Activated T-helper 1 cell treated with Interleukin-2 at 50 U/mL for 16 hours (primary cell): ENCODE measurements at places on chromosomes 1 and 21.

- DNase-seq, result no peak
Measured at GRCh38 chr1:27377760-27378495, 3.3 kb upstream of the FCN3 start.

DNA sequence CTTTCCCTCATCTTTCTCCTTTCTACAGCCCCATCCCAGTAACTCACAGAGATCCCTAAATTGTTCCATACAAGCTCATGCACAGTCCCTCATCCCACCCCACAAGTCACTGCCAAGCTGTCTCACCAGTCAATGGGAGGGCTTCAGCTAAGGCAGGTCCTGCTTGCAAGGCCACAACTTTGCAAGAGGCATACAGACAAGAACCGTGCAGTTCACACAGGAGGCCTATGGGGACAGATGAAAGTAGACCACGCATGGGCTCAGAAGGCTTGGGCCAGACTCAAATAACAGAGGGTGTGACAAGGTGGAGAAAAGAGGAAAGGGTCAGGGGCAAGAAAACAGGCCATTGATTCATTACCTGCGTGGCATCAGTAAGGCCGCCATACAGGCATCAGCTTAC, 15.1 kb downstream of the RGS8 start:
- no peak for DNase-seq

- no peak for DNase-seq
Measured at GRCh38 chr21:14284481-14284880, 68.5 kb downstream of the RBM11 start.

GRCh38 chr21:35342440-35342839, 293.3 kb upstream of the RUNX1 start:
- DNase-seq, result no peak

DNA sequence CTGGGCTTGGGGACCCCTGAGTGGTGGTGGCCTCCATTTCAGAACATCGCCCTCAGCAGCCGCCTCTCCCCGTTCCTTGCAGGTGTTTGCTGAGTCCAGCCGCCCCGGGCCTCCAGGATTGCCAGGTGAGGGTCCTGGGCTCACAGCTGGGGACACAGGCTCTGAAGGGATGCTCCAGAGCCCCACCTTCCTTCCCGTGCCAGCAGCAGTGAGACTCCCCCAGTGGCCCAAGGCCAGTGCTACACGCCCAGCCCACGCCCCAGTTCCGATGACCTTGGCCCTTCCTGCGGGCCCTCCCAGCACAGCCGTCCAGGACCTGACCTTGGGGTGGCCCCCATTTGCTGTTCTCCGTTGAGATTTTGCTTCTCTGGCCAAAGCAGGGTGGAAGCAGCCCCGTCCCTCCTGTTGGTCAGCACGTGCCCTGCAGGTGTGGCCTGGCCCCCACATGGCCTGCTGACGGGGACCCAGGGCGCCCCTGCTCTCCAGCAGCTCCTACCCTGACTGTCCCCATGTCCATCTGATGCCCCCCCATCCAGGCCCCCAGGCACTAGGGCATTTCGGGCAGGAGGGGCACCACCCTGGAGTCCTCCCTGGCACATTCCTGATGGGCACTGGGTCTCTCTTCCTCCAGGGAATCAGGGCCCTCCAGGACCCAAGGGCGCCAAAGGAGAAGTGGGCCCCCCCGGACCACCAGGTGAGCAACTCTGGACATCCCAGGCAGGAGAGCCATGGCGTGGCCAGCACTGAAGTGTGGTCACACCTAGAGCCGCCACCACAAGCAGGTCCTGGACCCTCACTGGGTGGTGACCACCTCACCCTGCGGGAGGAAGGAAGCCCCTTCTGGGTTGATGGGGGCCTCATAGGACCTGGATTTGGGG, 45.0 kb downstream of the SLC19A1 start:
- DNase-seq, result no peak
